Stimulated activated CD4-positive, alpha-beta T cell treated with anti-CD3 and anti-CD28 coated beads, Interleukin-1b, Interleukin-23, amount 100 ng/mL, for 1 hour (primary cell): ENCODE measurements at places on chromosomes 12 and 14.

DNA sequence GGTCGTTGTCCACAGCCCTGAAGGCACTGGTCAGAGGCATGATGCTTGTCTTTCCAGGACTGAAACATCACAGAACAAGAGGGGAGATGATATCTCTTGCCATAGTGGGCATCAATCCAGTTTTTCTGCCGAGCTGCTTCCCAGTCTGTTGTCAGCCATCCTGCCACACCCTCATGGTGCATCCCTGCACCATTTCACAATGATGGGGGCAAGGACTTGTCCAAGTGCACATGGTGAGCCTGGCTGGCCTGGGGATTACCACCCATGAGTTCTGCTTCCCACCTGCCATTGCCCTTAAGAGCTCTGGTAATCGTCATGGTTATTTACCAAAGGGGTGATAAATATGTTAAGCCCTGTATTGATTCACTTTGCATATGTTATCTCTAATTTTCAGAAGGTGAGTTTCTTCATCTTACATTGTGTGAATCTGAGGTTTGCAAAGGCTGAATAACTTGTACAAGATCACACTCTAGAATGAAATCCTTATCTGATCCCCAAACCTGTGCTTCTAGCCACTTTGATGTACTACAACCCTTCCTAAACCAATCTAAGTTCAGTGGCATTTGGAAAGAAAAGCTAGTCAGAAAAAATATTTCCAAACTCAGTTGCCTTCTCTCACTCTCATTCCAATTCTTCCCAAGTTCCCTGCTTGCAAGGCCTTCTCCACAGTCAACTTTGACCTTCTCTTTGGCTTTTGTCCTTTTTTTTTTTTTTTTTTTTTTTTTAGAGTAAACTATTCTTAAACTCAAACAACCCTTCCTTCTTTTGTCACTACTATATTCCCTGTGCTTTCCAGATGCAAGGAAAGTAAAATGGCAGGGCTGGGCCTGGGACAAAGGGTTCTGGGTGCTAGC lies 2.3 kb downstream of the AVIL start:
- DNase-seq = no peak

- no peak for DNase-seq
Measured at GRCh38 chr14:29462772-29463171, 464.9 kb downstream of the PRKD1 start.

GRCh38 chr14:45112896-45113781 lies 21.1 kb downstream of the FKBP3 start:
- DNase-seq = no peak

DNA sequence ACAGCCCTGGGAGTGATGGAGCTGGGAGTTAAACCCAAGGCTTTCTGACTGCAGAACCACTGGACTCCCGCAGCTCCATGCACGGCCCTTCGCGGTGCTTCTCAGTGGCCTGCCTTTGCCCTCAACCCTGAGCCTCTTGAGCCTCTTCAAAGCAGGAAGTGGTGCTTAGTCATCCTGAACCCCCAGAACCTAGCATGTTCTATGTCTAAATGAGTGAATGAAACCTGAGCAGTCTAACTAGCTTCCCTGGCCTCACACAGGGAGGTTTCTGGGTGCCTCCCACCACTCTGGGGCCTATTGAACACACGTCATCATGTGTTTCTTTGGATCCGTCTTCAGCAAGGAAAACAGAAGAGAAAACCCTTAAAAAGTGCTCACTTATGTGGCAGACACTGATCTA lies 117.9 kb upstream of the SFSWAP start:
- no peak for DNase-seq

GRCh38 chr12:104710940-104711689 lies 247.0 kb downstream of the SLC41A2 start:
- no peak for DNase-seq

- no peak for DNase-seq
Measured at GRCh38 chr12:28184375-28184774, 5.9 kb upstream of the CCDC91 start.

GRCh38 chr12:104480012-104480411 lies 23.3 kb downstream of the CHST11 start:
- no peak for DNase-seq

GRCh38 chr12:3605692-3606091 lies 114.7 kb downstream of the PRMT8 start:
- no peak for DNase-seq

DNA sequence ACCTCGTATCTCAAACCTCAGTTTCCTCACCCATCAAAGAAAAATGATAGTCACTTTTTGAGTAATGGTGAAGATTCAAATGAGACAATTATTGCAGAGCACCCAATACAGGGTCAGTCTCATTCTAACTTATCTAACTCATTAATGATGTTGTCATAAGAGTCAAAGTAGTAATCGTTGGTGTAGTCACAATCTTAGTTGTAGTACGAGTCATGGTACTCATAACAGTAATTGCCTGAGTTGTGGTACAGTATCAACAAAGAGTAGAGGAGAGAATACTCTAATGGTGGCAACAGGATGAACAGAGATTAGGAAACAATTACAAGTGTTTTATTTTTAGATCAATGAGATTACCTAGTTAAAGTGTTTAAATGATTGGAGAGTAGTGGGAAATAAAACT lies 93.6 kb upstream of the TMTC2 start:
- no peak for DNase-seq

DNA sequence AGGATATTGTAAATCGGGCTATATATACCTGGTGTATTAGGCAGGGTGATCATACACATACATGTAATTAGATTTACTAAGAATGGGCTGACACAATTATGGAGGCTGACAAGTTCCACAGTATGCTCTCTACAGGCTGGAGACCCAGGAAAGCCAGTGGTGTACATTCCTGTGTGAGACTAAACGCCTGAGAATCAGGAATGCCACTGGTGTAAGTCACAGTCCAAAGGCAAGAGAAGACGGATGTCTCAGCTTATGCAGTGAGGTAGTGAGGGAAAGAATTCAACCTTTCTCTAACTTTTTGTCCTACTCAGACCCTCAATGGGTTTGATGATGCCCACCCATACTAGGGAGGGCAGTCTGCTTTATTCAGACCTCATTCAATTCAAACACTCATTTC lies 57.1 kb downstream of the METTL25 start:
- no peak for DNase-seq

DNA sequence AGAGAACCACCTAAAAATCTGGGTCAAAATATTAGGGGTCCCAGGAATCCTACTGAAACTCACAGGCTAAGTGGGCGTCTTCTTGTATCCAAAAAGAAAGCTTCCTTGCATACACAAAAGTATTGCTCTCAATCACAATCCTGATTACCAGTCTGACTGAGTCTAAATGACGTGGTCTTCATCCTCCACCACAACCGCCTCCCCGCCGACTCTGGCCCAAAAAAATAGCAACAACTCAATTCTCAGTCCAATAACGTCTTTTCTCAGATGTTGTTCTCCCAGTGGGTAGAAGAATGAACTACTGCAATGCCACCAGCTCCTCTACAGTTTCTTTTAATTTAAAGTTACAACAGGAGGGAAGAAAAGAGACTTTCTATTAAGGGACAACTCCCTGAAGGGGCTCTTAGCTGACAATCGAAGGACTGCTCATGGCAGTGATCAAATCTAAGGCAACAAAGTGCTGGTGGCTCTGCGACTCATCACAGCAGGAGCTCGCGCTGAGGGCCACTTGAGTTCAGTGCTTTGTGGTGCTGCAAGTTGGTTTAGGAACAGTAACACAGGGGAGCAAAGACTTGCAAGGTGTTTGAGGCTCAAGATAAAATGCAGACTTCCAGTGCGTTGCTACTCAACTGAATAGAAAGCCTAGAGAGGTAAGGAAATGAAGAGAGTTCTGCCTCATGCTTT lies 394.1 kb downstream of the BCAT1 start:
- no peak for DNase-seq

DNA sequence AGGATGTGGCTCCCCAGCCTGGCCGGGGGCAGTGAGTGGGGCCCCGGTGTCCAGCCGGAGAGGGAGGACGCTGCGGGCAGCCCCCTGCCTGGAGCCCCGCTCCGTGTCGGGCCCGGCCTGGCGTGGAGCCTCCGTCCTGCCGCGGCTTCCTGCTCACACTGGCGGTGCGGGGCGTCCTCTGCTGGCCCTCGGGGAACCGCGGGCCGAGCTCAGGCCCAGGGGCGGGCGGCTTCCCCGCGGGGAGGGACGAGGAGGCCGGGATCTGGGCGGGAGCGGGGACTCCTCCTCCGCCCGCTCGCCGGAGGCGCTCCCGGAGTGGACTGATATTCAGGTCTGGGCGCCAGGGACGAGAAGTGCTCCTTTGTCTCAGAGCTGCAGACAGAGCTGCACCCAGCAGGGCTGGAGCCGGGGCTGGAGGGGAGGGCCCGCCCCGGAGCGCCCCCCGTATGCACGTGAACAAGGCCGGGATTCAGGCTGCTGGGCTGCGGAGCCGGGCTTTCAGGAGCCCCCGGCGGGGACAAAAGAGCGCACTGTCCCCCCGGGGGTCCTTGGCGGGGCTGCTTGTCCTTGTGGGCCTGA lies 2.2 kb downstream of the MMP17 start:
- no peak for DNase-seq

- no peak for DNase-seq
Measured at GRCh38 chr14:23861666-23862065, 91.9 kb upstream of the DHRS4 start.

DNA sequence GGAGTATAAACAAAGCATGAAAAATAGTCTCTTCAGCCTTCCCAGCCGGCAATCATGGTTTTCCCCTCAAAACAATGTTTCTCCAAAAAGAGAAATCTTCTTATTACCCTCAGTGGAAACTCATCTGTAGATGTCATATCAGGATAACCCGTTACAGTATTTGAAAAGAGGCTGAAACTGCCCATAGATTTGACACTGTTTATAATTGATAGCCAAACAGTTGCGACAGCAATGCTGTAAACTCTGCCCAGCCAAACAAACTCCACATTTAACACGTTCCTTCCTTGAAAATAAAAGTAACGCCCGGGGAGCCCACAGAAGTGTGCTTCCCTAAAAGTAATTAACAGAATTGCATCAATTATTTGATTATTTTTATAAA lies 201.3 kb upstream of the FOXN3 start:
- no peak for DNase-seq

- no peak for DNase-seq
Measured at GRCh38 chr12:48420039-48420775, 52.2 kb upstream of the ANP32D start.

DNA sequence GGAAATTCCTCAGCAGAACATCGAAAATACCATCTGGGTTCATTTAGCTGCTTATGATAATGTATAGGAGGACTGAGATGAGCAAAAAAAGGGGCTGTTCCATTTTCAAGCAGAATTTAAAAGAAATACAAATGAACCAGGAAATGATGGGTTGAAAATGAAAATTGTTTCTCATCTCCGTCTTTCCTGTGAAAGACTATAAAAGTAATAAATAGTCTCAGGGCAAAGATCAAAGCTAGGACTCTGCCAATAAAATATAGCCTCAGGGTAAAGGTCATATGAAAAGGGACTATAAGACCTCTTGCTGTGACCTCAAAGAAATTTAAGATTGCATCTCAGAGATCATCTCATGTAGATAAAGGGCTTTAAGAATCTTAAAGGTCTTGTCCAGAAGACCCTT lies 478.0 kb downstream of the BTG1 start:
- DNase-seq = no peak

DNA sequence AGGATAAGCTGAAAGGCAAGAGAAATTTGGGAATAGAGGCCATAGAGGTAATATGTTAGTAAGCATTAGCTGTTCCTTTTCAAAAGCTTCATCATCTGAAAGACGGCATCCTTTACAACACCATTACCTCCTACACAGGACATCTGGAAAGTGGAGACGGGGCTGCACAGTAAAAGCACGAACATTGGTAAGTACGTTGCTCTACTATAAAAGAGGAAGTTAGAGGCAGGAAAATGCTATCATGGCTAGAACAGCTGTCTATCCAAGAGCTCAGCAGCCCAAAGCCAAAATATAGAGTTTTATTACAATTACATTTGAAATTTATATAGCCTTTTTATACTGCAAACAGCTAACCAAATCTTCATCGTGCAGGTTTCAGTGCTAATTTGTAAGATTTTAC lies 172.3 kb upstream of the GRIP1 start:
- DNase-seq = no peak

DNA sequence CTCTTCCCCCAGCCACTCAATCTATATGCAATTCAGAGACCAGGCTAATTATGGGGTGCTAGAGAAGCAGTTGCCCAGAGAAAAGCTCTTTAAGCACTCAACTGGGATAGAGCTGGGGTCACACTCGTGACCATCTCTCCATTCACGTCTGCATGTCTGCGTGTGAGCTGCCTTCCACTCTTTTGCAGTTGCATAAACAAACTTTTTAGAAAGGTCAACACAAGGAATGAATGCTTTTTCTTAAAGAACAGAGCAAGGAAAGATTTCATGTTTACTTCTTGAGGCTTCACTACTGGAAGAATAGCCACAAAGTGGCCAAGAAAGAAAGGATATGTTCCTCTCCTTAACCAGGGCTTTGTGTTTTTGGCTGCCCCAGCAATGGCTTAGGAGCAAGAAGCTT lies 151.1 kb downstream of the SAMD4A start:
- DNase-seq = no peak

DNA sequence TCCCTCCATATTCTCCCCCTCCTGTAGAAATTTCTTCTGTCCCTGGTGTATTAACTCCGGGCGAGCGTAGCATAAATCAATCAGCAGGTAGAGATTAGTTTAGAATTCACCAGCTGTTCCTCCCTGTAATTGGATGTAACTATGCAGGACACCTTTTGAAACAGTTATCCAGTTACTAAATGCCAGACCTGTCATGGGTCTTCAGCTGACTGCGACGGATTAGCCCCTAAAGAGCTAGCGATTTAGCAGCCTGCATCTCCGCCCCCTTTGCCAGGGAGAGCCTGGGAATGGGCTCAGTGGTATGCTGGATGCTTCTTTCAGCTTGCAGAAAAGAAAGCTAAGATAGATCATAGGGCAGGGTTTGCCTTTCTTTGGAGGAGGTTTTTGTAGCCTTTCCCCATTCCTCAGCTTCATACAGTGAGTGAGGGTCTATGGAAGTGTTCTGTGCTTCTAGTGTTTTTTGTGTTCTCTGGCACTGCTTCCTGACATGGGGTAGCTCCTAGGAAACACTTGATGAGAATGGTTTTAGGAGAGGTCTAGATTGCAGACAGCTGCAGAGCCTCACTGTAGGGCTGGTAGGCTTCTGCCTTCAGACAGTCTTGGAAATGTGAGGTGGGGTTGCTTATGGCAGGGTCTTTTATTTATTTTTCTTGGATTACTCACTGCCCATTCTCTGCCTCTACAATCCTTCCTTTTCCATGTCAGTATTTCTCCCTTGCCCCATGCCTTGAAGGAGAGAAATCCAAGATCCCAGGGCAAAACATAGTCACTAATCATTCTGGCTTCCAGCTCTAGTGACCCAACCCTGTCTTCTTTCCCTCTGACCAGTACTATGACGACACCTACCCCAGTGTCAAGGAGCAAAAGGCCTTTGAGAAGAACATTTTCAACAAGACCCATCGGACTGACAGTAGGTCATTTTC lies 16.7 kb downstream of the COPZ1 start:
- DNase-seq = no peak

DNA sequence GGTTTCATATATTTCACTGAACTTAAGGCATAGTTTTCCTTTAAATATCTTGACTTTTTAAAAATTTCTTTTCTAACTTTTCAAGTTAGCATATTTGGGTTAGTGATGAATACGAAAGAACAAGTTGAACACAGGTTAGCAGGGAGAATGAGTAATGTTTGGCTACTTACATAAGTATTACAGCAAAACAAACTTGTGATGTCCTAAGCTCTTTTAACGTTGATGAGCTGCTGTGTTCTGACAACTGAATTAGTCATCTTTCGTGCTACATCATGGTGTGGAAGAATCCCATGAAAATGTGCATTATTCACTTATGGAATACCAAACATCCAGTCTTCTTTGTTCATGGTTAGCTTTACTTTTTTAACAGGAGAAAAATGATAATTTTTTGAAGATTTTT lies 36.3 kb upstream of the PDZRN4 start:
- no peak for DNase-seq
